ENCODE measurements at places on chromosomes 5 and 9.

DNA sequence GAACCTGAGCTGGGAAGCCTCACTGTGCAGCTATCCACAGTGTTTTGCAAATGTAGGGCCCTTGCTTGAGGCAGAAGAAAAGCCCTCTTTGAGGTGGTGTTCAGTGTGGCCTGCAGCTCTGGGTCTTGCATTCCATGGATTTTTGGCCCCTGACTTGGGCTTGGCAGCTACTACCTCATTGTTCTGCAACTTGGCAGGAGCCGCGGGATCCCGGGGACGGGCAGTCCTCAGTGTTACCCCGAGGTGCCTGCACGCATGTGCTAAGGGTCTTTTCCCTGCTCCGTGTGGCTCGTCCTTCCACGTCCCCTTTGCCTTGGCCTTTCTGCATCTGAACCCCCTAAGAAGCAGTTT lies 39.8 kb downstream of the NEK6 start:
- no peak for DNase-seq

- no peak for DNase-seq
These were observed 103.5 kb upstream of the C5orf63 start for GRCh38 chr5:127176769-127177168.

GRCh38 chr5:67496051-67496450 lies 299.5 kb upstream of the CD180 start:
- no peak for DNase-seq

- no peak for DNase-seq
These were observed 244.4 kb downstream of the RFX3 start for GRCh38 chr9:3281399-3281798.
